ENCODE measurements at places on chromosomes 6 and 20.

DNA sequence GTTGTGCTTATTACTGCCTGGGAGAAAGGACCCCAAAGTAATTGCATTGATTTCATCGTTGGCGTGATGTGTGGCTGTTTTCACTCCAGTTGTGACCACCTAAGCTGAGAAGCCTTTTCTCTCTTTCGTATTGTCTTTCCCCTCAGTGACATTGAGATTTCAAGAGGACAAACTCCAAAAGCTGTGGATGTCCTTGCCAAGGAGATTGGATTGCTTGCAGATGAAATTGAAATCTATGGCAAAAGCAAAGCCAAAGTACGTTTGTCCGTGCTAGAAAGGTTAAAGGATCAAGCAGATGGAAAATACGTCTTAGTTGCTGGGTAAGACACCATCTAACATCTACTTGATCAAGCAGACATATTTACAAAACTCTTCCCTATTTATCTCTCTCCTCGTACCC, 60.5 kb downstream of the MTHFD1L start:
- DNase-seq, result no peak

DNA sequence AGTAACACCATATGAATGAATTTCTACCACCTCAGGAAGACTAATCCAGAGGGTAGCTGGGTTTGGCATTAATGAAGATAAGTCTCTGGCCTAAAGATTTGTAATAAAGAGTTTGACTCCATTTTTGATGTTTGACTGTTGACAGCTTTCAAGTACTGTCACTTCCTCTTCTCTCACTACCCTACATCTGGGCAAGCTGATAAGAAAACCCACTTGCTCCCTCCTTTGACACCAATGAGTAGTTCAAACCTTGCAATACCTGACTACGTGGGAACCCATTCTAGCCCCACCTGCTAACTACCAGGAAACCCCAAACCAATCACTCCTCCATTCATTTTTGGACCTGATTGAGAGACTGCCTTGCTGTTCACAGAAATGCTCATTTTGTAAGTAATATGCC, 621.5 kb downstream of the TENT5A start:
- no peak for DNase-seq

DNA sequence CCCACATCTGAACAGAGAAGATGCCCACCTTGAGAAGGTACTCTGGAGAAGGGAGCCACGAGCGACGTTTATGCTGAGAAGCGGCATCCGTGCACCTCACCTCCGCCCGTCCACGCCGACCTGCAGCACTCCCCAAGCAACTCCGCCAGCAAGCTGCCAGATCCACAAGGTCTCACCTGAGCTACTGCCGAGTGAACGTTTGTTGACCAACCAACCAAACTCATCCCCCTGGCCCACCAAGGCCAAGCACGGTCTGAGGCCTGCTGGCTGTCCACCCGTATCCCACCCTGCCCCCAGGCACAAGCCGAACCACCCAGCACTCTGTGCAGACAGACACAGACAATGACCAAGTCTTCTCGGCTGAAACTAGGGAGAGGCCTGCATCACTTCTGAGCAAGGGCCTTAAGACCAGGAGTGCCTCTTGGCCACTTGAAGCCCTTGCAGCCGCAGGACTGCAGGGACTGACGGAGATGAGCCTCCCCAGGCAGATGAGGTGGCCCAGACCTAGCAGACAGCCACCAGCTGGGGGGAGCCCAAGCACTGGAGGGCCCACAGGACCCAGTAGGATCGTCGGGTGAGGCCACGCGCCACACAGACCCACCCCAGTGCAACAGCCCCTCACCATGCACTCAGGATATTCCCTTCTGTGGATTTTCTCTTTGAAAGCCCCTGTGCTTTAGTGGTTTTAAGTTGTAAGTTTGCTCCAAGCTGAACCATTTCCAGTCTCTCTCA, 12.1 kb downstream of the TAF4 start:
- no peak for DNase-seq

- peak; percentile 19 for DNase-seq
Observed at GRCh38 chr6:77650098-77650663, 2.7 kb upstream of the MEI4 start.

GRCh38 chr20:33679758-33680485, 5.7 kb upstream of the NECAB3 start:
- peak; percentile 28 for DNase-seq

DNA sequence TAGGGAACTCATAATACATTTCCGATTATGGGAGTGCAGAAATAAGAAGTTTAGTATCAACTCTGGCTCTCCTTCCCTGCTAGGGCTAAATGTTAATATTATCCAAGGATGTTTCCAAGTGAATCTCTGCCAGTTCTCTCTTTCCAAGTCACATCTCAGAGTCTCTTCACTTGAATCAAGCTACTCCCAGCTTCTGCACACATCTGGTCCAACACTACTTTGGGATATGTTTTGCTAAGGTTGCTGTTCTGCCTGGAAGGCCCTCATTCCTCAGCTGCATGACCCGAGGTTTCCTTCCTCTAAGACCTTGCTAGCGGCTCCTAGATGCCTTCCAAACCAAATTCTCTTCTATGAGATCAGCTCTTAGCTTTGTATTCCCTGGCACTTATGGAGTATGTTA, 331.8 kb downstream of the GJA1 start:
- no peak for DNase-seq

- no peak for DNase-seq
Observed at GRCh38 chr6:52691718-52692117, 20.8 kb downstream of the TMEM14A start.
